Activated naive CD4-positive, alpha-beta T cell (primary cell): ENCODE measurements at places on chromosomes 12 and 14.

- no peak for DNase-seq
Measured at GRCh38 chr12:82182601-82183190, 175.5 kb downstream of the CCDC59 start.

GRCh38 chr12:22266101-22266500 lies 68.4 kb downstream of the ST8SIA1 start:
- no peak for DNase-seq

DNA sequence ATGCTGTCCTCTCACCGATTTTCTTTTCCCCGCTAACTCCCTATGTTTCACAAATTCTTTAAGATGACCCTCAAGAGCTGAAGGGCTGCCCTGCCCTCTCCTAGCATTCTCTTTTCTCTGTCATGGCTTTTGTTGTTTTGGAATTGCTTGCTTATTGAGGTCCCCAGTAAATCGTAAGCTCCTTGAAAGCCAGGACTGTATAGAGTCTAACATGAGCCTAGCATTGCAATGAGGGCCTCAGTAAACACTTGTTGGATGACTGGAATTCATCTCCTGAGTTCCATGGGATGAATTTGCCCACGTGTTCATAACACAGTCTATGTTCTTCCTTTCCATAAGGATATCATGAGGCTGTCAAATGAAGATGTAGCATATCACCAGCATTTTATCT lies 92.2 kb downstream of the APAF1 start:
- DNase-seq = no peak

DNA sequence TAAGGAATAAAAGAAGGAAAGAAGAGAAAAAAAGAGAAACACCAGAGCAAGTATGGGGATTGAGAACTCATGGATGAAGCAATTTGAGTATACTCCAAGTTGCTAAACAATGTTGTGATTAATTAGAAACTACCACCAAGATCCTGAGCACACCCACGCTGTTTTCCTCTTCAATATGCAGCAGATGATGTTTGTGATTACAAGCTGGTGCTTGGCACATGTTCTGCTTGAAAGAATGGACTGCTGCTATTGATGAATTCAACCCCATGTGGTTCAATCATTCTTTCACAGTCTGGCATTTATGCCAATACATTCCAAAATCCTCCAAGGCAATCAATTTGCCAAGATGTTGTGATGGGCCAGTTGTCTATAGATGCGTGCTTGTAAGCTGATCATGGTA lies 146.8 kb downstream of the SLC2A13 start:
- no peak for DNase-seq

DNA sequence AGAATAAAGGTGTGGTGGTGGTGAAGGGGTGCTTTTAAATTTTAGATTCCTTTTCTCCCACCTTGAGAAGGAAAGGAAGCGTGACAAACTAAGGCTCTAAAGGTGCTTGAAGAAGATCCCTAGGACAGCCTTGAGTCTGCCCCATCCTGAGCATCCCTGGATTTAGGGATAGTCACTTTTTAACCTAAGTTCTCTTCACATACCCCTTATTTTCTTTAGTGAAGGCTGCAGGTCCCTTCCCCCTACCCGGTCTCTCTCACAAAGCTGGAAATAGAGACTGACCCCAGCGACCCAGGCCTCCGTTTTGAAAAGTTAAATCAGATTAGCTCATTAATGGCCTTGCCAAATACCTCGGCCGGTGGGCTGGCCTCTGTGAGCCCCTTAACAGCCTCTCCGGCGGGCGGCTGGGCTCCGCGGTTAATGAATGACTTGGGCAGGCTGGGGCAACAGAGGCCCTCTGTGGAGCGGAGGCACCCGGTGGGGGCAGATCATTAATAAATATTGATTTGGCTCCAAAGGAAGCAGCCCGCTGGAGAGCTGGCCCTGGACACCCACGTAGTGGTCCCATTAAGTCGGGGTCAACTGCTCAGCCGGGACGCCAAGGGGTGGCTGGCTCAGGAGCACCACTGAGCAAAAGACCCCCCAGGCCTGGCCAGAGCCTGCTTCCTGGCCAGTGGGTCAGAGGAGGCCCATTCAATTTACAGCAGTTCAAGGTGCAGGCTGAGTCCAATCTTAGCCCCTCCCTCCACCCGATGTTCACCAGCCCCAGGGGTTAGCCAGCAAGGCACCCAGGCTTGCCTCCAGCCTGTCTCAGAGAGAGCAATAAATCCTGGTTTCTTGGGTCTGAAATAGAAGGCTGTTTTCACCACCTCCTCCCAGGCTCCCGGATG lies 31.8 kb downstream of the PAH start:
- no peak for DNase-seq

DNA sequence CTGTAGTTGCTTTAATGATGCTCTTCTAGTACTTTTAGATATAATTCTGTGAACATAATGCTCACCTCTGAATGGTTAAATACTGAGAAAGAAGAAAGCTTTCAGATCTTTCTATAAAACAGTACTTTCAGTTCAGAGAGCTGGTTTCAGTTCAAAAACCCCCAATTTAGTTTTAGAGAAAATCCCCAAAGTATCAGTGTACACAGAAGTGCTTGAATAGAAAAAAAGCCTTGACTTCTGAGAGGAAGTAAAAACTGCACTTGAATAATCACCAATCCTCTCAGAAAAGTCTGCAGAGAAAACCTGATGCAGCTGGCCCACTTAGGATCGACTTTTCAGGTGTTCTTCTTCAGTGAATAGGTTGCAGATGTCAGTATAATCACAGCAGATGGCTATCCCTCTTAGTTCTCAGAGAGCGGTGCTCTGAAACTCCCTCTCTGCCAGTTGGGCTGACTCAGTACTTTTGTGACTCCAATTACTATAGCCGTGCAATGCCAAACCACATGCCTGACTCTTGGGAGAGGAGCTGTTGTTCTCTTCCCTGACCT lies 616.3 kb downstream of the LRFN5 start:
- DNase-seq = no peak

- no peak for DNase-seq
Measured at GRCh38 chr12:90233168-90234100, 524.8 kb upstream of the ATP2B1 start.

DNA sequence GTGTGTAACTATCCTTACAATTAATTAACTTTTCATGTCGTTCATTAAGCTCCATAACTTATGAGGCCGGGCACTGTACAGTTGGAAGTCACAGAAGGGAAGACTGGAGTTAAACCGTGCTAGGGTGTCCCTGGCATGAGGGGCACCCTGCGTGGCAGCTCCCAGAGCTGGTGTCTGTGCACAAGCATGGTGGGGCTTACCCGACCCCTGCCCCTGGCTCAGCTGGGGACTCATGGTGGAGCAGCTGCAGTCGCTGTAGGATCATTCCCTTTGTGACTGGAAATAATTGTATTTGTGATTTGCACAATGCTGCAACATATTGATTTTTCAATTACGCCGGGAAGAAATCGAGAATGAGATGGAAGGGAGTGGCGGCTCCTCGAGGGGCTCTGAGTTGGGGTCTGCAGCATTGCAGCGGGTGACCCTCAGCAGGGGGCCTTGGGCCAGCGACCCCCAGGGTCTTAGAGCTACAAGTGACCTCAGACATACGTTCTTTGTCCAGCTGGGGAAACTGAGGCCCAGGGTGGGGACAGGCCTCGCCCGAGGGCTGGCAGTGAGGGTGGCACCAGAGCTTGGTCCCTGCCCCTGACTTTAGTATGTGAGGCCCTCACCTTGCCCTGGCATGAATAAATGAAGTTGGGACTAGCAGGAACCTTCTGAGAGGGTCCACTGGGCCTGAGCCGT lies 125.4 kb downstream of the KIF26A start:
- DNase-seq = no peak

- DNase-seq = no peak
Measured at GRCh38 chr14:86788224-86788623, 1204.8 kb downstream of the GALC start.

GRCh38 chr14:60303745-60304144 lies 54.7 kb downstream of the PPM1A start:
- DNase-seq = no peak

- no peak for DNase-seq
Measured at GRCh38 chr12:41034686-41035085, 153.4 kb upstream of the PDZRN4 start.

- no peak for DNase-seq
Measured at GRCh38 chr12:77777274-77777673, 53.4 kb upstream of the NAV3 start.

DNA sequence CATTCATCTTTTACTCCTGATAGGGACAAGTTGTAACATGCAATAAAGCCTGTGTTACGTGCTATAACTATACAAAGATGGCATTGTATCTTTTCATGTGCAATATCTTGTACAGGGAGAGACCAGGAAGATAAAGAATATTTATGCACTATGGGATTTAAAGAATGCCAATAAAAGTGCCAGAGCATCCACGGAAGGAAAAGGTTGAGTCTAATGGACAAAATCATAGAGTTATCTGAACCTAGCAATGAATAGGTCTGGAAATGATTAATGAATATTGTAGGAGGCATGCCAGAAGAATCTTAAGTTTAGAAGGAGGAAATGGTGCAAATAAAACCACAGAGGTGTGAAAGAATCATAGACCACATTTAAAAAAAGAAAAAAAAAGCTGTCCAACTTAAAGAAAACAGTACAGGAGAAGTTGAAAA lies 263.9 kb downstream of the KCNC2 start:
- no peak for DNase-seq

DNA sequence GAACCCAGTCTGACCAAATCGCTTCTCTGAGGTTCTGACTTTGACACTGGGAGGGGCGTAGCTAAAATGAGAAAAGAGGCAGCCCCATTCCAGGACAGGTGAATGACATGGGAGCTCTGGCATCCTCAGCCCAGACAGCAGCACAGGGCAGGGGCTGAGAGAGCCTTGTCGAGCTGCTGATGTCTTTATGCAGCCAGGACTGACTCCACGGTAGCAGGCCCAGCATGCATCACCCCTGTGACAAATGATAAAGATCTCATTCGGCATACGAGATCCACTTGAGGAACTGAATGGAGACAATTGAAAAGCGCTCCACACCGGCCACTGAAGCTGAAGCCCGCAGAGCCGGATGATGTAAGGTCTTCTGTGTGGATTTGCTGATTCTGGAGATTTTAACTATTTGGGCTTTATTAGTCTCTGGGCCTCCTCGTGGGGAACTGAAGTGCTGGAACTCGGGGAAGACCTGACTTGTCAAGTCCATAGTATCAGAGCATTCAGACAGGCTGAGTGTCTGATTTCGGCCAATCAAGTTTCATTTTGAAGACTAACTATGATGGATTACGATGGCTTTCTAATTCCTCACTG lies 56.9 kb upstream of the MAP1LC3B2 start:
- DNase-seq = no peak

DNA sequence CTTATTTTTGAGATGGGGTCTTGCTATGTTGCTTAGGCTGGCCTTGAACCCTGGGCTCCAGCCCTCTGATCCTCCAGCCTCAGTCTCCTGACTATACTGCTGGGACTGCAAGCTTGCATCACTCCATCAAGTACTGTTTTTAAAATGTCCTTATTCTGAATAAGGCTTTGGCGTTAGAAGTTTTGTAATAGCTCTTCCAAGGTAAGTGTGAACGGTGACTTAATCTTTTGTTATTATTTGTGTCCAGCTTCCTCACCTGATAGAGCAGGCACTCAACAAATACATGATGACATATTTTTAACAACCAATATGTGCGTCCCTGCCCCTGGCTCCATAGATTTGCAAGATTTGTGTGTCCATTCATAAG lies 1.4 kb downstream of the C1RL start:
- DNase-seq = no peak

GRCh38 chr14:53384536-53384935 lies 231.4 kb upstream of the DDHD1 start:
- DNase-seq = no peak

DNA sequence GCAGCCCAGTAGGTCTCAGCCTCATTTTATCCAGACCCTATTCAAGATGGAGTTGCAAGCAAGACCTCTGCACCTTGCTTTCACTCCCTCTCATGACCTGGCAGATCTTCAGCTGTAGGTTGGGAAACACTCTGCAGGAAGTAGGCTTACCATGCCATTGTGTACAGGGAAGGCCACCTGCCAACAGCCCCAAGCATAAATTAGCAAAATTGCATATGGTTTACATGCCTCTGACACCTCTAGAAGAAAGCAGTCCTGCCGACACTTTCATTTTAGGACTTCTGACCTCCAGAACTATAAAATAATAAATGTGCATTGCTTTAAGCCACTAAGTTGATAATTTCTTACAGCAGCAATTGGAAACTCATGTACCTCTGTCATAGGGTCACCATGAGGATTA lies 96.9 kb downstream of the SLC15A4 start:
- no peak for DNase-seq

DNA sequence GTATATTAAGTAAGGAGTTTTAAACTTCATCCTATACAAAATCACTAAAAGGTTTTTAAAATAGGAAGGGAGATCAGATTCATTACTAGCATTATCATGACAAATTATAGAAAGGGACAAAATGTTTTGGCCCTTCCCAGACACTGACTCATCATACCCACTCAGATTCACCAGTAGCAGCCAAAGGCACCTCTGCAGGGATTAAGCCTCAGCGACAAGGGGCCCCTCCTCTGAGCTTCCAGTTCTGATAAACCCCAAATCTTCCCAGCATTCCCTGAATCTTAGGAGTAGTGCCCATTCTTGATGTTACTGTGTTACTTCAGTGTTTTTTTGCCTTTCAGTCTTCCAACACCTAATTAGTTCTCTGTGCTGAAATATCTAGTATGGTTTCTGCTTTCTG lies 14.5 kb downstream of the KRAS start:
- no peak for DNase-seq

- DNase-seq = no peak
Measured at GRCh38 chr12:91846466-91847055, 299.1 kb downstream of the BTG1 start.

DNA sequence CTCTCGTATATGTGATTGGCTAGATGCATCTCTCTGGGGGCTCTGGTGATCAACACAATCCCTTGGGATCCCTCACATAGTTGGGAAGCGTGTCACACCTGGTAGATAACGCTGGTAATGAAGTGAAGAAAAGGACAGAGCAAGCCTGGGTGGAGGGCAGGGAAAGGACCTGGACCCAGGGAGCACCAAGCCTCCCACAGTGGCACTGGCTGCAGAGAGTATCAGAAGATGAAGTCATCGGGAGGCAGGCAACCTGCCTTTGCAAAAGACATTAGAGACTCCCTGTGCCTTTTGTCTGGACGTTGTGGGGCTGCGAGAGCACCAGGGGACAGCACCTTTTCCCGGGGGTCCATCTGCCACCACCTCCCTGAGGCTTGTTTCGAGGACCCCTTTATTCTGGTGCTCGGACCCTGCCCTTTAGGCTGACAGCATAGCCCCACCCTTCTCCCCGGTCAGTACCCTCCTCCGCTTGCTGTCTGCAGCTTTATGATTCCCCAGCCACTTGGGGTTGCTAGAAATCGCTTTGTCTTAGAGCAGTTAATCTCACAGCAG lies 116.4 kb downstream of the EML1 start:
- no peak for DNase-seq

- no peak for DNase-seq
Measured at GRCh38 chr12:109309381-109310246, 530 bp upstream of the FOXN4 start.

GRCh38 chr12:32051511-32052211 lies 55.0 kb upstream of the BICD1 start:
- no peak for DNase-seq

- DNase-seq = no peak
Measured at GRCh38 chr14:103185051-103186029, 62.1 kb downstream of the TNFAIP2 start.
